Astrocyte (in vitro differentiated cells and primary cell): ENCODE measurements at places on chromosomes 6 and 20.

DNA sequence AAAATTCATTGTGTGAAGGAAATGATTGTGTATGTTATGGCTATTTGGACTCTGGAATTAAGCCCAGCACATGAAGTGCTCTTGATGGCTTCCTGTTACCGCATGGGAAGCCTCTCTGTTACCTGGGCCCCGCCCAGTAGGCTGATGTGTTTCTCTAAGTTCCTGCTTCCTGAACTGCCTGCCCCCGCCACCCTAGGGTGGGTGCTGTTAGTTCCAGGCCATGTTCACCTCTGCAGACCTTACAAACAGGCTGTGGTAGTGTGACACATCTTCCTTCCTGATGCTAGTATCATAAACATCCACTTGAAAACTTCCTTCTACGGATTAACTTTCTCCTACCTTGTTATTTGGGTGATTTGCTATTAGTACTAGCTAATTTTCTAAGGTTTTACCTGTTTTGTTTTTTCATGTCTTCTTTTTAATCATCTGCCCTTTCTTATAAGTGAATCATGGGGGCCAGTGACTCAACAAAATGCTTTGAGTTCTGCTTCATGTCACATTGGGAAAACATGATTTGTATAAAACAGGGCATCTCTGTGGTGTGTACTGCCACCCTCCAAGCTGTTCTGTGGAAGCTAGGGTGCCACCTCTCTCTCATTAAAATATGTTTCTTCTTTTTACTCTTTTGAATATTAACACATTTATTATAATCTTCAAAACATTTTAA lies 40.6 kb downstream of the SH3BGRL2 start:
- H3K27me3 ChIP-seq, result no peaks in the 10 kb centered on the region
- no peak overlapping the region for H3K27ac ChIP-seq
- peaks cover 11% of the 10 kb centered on the region for H3K4me1 ChIP-seq

DNA sequence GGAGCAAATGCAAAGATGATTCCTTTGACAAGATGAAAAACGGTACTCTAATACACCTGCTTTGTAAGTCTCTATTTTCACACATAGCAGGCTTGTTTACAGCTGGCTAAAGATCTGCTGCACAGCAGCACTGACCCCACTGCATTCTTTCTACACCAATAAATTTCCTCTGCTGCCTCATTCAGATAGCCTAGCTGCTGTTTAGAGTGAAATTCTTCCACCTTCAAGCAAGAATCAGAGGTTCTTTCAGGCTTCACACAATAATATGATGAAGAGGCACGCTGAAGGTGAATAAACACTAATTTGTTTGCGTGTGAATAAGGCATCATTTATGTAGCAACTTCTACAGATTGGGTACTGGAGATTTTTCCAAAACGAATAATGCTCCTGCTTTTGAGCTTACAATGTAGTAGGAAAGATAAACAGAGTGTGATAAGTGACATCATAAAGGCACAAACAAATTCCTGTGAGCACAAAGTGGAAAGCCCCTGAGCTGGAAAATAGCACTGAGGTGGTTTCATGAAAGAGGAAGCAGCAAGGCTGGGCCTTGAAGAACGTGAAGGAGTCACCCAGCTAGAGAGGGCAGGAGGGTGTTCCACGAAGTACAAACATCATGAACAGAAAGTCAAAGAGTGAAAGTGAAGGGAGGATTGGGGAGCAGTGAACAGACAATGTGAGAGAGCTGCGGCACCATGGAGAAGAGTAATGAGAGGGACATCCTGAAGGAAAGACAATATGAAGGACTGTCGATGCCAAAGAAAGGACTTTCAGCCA lies 543.4 kb downstream of the CD83 start:
- peaks cover 12% of the 10 kb centered on the region for H3K4me1 ChIP-seq
- no peaks in the 10 kb centered on the region for H3K36me3 ChIP-seq
- H3K4me3 ChIP-seq, result no peak overlapping the region
- peaks cover 5% of the 10 kb centered on the region for H3K27me3 ChIP-seq

- H3K27me3 ChIP-seq, result no peaks in the 10 kb centered on the region
- no peaks in the 10 kb centered on the region for H3K36me3 ChIP-seq
- peaks cover 15% of the 10 kb centered on the region for H3K4me1 ChIP-seq
- no peak overlapping the region for H3K27ac ChIP-seq
- H3K4me3 ChIP-seq, result no peak overlapping the region
Observed at GRCh38 chr6:131013495-131013894, 49.5 kb downstream of the EPB41L2 start.

DNA sequence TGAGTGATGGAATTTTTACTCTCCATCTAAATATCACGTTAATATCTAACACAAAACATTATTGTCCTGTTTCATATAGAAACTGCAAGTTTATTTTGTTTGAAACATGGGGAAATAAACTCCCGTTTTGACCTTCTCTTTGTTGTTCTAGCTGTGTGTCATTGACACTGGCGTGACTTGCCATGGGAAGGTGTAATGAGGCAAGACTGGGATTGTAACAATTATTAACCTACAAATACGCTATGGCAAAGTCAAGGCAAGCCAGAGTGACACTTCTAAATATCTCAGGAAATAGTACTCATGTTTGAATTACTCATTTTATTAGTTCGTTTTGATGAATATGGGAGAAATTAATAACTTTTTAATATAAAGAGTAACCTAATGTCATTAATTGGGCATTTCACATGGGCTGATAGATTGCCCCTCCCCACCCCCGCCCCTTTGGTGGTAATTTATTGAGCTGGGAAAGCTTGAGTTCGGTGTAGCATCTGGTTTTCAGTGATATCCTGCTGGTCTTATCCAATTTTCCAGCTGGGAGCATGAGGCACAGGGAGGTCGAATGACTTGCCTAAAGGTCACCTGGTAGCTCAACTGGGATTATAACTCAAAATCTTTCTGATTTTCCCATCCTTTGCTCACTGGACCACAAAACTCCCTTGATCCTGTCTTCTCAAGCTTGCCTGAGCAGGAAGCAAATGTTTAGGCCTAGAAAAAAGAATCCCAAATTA lies 380.6 kb upstream of the JAG1 start:
- no peaks in the 10 kb centered on the region for H3K36me3 ChIP-seq
- H3K27me3 ChIP-seq, result no peaks in the 10 kb centered on the region
- DNase-seq, result no peak

- H3K27ac ChIP-seq, result no peak overlapping the region
- DNase-seq, result no peak
- peaks cover 26% of the 10 kb centered on the region for H3K27me3 ChIP-seq
- no peaks in the 10 kb centered on the region for H3K36me3 ChIP-seq
Observed at GRCh38 chr20:23042270-23042669, 7.2 kb downstream of the SSTR4 start.

- H3K4me3 ChIP-seq, result no peak overlapping the region
- DNase-seq, result no peak
- no peaks in the 10 kb centered on the region for H3K4me1 ChIP-seq
- no peak overlapping the region for H3K27ac ChIP-seq
- no peaks in the 10 kb centered on the region for H3K36me3 ChIP-seq
- no peaks in the 10 kb centered on the region for H3K27me3 ChIP-seq
Observed at GRCh38 chr6:506508-506907, 115.0 kb downstream of the IRF4 start.

DNA sequence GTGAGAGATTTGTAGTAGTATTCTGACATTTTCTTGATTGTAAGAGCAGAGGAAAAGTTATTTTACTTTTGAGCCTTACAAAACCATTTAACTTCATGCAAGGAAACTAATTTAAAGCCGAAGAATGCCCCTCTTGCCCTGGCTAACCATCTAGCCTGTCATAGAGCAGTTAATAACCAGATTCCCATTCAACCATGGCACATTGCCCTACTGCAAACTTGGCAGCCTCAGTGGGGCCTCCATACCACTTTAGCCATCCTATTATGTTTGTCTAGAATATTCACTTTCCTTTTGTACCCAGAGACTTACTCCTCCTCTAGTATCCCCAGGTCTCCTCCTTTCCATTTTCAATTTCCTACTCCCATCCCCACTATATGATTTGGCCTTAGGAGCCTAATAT lies 230.9 kb downstream of the TBC1D7 start:
- no peaks in the 10 kb centered on the region for H3K27me3 ChIP-seq
- no peak overlapping the region for H3K27ac ChIP-seq
- H3K36me3 ChIP-seq, result no peaks in the 10 kb centered on the region
- no peak for DNase-seq
- H3K4me3 ChIP-seq, result no peak overlapping the region
- no peaks in the 10 kb centered on the region for H3K4me1 ChIP-seq

- no peaks in the 10 kb centered on the region for H3K27me3 ChIP-seq
- no peaks in the 10 kb centered on the region for H3K4me1 ChIP-seq
- no peak overlapping the region for H3K4me3 ChIP-seq
Observed at GRCh38 chr20:19071446-19071725, 141.1 kb upstream of the SLC24A3 start.
